ENCODE measurements at places on chromosomes 2 and 18.

- no peak for DNase-seq
Observed at GRCh38 chr2:44707945-44708660, 233.4 kb upstream of the SIX3 start.

GRCh38 chr18:45014047-45014501 is 333.4 kb downstream of the SETBP1 start:
- peak; percentile 79 for DNase-seq

DNA sequence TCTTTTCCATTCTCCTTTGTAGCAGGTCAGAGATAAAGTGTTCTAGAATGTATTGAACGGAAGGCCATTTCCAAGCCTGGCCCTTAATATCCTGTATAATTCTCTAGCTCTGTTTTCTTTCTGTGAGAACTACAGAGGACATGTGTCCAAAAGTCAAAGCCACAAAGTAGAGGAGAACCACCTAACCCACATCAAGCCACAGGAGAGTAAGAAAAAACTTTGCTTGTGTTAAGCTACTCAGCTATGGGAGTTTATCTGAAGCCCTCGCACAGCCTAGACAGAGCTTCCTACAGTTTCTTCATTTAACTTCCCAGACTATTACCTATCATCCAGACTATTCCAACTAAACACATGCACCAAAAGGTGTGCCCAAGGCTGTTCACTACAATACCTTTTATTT is 22.0 kb downstream of the ADAM17 start:
- DNase-seq: no peak

DNA sequence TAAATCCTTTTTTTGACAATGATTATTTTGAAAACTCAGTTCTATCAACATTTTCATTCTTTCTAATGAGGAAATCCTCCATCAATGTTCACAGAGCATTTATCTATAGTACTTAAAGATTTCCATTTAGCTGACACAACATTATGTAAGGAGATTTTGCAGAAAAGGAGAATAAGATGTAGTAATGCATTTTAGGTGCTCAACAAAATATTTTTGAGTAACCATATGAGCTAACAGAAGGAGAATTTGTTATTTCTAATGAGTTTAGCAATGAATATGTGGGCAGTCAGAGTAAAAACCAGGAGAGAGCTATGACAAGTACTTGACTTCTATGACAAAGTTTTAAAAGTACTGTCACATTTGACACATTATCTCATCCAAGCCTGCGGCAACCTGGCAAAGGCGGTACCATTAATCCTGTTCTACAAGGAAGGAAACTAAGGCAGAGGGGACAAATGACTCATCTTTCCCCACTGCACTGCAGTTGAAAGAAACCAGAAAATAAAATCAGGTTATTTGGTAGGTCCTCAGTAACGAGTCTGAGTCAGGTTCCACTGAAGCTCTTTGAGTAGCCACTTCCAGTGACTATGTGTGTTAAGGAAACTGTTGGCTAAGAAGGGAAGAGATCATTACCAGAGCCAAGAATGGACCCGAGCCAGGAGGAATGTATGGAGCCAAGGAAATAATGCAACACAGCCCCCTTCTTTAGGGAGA is 134.1 kb upstream of the ITGB6 start:
- no peak for DNase-seq

DNA sequence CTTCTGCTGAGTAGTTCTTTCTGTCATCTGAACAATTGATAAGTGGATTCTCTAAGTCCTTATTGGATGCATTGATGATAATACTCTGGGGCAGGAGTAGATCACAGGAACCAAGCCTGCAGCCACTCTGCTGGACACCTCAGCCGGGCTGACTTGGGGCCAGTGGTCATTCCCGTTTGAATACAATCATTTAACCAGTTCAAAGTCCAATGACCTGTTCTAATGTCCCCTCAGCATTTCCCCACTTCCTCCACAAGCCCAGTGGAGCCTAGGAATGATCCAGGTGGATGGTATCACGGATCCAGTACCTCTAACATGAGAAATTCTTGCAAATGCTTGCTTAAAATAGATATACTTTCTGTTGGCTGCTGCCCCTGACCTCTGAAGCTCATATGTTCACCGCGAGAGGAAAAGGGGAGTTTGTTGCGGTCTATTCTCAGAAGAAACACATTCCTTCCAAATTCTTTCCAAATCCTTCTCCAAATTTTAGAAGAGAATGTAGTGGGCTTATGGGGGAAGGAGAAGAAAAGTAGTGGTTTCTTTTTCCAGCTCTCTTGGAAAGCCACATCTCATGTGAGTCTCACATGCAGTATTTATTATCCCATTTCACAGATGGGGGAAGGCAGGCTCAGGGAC is 170.9 kb downstream of the INHBB start:
- no peak for DNase-seq

GRCh38 chr2:120224256-120224655 is 1.1 kb upstream of the TMEM185B start:
- DNase-seq: no peak

GRCh38 chr2:66985906-66986305 is 411.2 kb upstream of the ETAA1 start:
- DNase-seq: no peak

GRCh38 chr2:62817995-62818713 is 112.6 kb downstream of the EHBP1 start:
- peak; percentile 26 for DNase-seq

GRCh38 chr2:166197446-166197845 is 69.6 kb upstream of the SCN1A start:
- DNase-seq: no peak

GRCh38 chr2:190062601-190063000 is at the start of gene MSTN:
Gene MSTN (minus strand): TSS chr2:190062729. CDS start chr2:190062596, 133 bp downstream.
- DNase-seq: no peak

DNA sequence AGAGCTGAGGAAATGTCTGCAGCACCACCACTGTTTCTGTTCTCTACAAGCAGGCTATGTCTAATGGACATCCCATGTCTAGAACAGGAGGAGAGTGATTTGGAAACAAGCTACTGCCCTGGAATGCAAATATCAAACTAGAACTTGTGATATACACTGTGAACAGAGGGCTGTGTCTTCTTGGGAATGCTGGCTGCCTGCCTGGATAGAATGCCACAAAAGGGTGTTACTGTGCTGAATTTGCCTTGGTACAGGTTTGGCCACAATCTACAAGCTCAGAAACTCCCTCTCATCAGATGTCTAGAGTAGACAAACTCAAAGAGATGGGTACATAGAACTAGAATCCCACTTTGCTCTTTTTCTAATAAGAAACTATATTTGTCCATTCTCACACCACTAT is 170.5 kb downstream of the NYAP2 start:
- no peak for DNase-seq

Data from stromal cell of bone marrow (primary cell).